ENCODE measurements at places on chromosomes 11 and 22.

DNA sequence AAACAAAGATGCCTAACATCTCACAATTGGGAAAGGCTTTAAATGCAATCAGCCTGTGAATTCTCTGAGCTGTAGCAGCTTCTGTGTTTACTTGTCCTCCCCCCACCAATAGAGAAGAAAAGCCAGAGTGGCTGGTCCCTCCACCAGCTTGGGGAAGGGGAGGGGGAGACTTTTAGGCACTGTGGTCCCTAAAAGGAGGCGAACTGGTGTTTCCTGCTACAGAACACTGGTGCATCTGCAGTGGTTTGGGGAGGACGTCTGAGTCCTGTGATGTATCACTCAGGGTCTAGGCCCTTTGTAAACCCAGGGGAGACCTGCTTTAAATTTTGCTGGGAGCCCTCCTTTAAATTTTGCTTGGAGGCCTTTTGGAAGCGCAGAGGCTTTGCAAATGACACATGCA lies 16.9 kb downstream of the TNRC6B start:
- no peak for DNase-seq

- no peak for DNase-seq
These were observed 258.9 kb downstream of the SWAP70 start for GRCh38 chr11:9922806-9923205.

DNA sequence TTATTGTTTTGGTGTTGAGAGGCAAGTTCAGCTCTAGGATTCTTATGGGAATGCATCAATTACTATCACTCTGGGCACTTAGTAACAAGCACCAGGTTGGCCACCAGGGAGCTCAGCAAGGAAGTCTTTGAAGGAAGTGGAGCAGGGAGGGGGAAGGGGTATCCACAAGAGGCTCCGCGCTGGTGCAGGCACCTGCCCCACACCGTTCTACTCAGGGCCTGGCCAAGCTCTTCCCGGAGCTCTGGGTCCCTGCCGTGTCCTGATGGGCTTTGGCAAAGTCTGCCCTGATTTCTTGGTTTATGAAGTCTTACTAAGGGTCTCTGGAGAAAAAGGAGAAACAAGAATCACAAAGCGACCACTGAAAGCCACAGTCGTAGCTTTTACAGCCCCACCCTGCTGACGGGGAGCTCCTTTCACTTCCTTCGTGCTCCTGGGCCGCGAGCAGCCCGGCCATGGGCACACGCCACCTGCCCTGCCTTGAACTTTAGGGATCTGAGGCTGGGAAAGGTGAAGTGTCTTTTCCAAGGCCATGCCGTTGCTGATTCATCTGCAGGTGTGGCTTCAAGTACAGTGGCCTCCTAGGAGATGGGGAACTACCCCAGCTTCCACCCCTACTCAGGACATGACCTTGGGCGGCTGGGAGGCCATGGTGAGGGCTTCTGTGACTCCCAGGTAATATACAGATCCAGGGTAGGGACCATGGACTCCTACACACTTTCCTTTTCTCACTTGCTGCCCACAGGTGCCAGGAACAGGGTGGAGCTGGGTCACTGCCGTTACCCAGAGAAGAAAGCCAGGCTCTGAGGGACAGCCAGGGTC lies 15.9 kb upstream of the LRRC32 start:
- no peak for DNase-seq

GRCh38 chr22:23181721-23182308 lies 1.5 kb downstream of the BCR start:
- DNase-seq, result no peak

DNA sequence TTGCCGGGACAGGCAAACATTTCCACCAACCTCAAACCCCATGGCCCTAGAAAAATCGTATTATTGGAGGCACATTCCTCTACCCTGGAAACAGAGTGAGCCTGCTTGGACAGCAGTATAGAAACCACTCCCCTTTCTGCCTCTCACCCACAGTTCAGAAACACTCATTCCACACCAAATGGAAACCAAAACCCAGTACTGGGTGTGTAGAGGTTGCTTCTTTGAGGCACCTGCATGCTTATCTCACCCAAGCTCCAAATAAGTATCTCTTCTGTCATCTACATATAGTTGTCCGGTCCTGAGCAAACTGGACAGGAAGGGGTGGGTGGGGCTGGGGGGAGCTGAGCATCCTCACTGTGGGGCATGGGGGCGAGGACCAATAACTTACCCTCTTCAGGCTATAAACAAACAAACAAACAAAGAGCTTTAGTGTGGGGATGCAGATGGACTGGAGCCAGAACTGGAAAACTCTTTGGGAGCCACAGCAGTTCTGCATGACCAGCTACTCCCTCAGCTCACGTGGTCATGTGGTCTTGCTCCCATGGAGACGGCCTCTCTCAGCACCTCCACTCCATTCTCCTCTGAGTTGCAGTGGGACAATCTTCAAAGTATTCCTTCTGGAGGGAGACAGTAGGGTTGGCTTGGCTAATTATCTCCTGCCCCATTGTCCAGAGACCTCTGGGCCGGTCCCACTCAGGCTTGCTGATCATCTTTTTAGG lies 1.0 kb upstream of the PLAAT2 start:
- no peak for DNase-seq

DNA sequence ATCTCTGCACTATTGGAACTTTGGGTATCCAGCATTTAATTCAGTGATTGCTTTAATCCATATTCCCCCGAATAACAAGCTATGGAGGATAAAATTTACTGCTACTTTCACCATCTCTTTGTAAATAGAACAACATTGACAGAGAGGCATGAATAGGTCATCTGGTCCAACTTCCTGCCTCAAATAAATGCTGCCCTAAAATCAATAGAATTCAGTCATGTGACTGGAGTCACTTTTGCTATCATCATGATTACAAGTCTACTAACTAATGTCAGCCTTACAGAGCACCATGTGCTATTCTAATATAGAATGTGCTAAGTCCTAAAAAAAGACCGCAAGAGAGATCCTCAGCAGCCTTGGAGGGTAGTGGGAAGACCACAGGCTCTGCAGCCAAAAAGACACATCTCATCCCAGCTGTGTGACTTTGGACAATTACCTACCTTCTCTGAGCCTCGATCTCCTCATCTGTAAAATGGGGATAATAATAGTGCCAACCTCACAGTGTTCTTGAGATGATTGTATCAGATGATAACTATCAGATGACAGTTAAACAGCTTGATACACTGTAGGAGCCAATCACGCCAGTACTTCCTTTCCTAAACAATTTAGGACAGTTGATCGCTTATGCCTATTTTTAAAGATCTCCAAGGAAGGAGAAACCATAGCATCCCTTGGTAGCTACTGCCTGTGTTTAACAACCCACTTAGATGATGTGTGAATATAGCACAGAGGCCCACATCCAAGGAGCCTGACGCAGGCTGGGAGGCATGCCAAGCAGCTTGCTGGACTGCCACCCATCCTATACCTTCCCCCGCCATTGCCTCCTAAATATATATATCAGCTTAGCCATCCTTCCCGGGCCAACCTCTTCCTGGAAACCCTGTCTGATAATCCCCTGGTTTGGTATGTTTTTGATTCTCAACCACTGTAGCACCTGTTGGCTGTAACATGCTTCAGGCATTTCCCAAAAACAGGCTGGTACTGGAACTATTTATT lies 77.3 kb upstream of the PHF21A start:
- no peak for DNase-seq

- DNase-seq, result no peak
These were observed 20.0 kb downstream of the MMP7 start for GRCh38 chr11:102510439-102511135.

All from NCI-H1930 (cell line).